Activated CD4-positive, alpha-beta memory T cell treated with anti-CD3 and anti-CD28 coated beads for 36 hours (primary cell): ENCODE measurements at places on chromosomes 1 and 21. TPM values are rescaled to one million over a fixed set of nuclear protein-coding genes. Genes with fewer than 3 reads are reported as not detected.

The TMCC2 gene
- total RNA-seq: 10.1 TPM

The SLC66A1 gene
- total RNA-seq: 6.8 TPM

The MFAP2 gene
- total RNA-seq: not detected

The METTL18 gene
- 10.8 TPM for total RNA-seq

The REN gene
- total RNA-seq: not detected
